NCI-H1436 treated with DMSO at 0.1 percent for 48 hours (cell line): ENCODE measurements at places on chromosomes 3 and 15.

- DNase-seq = no peak
These were observed 6.6 kb upstream of the ATP2B2 start for GRCh38 chr3:10511809-10512494.

GRCh38 chr3:10377148-10377725, 56.3 kb upstream of the SEC13 start:
- DNase-seq = no peak

DNA sequence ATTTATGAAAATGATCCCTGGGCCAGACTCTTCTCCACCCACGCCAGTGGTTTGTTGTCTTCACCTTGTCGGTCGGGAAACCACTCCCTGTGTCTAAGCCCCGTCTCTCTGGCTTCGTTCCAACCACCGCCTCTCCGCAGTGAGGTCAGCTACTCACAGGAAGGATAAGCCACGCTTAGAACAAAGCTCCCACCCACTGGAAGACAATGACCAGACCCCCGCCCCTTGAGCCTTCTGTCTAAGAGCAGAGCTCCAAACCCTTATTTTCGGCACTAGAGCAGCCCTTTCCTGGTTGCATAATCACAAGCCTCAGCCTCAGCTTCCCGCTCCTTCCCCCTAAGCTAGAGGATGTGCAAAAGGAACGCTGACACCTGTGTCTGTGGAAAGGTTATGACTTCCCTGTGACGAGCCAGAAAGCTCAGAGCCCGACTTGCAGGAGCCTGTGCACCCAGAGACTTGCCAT, 114.9 kb upstream of the MEF2A start:
- DNase-seq = no peak

DNA sequence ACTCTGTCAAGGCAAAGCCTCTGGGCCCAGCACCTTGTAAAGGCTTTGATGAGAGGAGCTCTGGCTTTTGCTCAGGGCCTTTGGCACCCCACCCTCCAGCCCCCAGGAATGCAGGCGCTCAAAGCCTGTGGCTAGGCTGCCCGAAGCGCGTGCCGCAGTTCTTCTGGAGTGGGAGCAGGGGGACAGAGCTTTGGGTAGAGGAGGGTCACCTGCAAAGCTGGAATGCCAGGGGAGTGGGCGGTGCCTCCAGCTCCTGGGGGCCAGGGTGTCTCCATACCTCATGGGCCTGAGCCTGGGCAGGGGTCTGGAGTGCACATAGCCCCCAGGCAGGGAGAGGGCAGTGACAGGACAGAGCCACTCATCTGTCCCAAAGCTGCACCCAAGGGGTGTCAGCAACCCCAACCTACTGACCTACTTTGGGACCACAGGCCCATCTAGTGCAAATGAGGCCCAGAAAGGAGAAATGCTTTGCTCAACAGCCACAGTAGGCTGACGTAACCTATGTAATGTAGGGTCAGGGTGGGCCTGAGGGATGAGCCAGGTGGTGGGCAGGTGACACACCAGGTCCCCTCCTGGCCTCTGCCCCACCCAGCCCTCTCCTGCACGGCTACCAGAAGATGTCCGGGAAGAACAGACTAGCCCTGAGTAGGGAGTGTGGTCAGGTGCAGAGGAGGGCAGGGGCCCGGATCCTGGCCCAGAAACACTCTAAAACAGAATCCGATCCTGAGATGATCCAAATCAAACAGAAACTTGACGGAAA, 2.2 kb upstream of the CALML4 start:
- no peak for DNase-seq

DNA sequence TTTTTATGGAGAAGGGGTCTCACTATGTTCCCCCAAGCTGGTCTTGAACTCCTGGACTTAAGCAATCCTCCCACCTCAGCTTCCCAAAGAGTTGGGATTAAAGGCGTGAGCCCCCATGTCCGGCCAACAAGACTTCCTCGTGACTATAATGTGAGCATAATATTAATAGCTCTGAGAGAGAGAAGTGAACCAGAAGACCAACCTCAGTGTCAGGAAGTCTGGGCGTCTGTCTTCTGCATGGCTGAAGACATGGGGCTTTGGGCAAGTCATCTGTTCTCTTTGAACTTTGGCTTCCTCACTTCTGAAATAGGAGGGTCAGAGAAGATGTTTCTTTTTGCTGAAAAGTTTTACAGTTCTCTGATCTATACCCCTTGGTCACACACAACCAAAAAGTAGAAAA, 92.1 kb downstream of the SLC49A4 start:
- DNase-seq = no peak
